ENCODE measurements at places on chromosomes 4 and X.

- no peak for DNase-seq
Observed at GRCh38 chr4:174450786-174451125, 71.5 kb downstream of the HPGD start.

GRCh38 chr4:10011277-10011676 lies 10.0 kb downstream of the SLC2A9 start:
- no peak for DNase-seq

DNA sequence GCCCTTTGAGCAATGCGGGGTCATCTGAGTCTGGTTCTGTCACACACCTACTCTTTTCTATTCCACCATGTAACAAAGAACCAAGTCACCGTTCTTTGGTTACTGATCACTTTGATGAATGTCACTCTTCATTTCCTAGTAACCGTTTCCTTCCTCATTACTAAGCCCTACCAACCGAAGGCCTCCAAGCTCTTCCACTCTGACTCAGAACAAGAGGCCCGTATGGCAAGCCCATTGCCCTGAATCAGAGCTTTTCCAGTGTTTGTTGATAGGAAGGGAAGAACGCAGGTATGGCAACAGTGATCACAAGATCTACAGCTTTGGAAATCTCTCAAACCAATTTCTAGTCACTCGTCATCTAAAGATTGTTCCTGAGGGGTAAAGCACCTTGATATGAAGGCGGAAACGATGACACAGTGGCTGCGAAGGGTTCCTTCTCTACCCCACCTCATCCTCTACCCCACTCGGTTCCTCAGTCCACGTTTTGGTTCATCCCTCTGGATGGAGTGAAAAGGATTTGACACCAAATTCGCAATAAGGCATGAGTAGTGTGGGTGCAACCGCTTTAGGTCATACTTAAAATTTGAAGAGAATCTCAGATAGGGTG lies 28.0 kb upstream of the CD40LG start:
- no peak for DNase-seq

DNA sequence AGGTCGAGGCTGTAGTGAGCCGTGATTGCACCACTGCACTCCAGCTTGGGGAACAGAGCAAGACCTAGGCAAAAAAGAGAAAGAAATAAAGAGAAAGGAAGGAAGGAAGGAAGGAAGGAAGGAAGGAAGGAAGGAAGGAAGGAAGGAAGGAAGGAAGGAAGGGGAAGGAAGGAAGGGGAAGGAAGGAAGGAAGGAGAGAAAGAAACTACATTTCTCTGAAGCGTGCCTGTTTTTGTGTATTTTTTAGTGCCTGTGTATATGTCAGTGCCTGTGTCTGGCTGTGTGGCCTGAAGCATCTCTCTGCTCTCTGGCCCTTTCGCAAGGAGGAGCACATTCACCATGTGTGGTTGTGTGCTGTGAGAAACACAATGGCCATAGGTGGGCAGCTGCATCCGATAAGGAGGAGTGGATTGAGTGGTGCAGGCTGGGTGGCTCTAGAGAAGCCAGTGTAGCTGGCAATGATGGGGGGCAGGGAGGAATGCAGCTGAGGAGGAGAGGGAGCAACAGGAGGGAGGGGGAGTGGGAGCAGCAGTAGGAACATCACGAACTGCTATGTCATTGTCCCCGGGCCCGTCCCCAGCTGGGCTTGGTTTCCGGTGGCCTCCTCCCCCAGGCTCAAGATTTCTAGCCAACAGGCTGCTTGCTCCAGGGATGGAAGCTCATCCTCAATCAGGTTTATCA lies 11.4 kb downstream of the SYN1 start:
- DNase-seq: no peak

DNA sequence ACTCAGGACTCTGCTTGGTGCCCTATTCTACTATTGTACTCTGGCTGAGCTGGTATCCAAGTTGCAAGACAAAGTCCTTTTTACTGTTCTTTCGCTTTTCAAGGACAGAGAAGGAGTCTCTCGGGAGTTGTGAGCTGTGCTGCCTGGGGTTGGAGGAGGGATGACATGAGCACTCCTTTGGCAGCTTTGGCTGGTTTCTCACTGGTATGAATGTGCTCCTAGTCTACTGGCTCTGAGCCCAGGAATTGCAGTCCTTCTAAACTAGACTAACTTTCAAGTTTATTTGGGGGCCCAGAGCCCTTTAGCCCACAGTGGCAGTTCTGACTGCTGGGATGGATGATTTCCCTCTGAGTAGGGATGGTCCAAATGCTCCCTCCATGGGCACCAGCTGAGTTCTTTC lies 997.1 kb downstream of the RAB28 start:
- DNase-seq: no peak

DNA sequence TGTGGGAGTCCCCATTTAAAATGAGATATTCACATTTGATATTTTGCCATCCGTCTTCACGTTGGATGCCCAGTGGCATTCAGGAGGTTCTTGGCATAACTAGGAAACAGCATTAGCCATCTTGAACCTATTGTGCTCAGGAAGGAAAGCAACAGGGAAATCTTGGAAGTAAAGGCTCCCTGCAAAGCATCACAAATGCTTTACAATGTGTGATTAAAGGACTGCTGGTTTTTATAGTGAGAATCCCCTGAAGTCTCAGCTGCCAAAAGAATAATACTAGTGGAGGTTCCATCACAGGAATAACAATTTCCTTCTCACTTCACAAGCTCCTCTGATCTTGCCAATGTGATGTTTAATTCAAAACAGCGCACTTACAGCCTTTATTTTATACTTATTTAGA lies 49.7 kb upstream of the NPNT start:
- no peak for DNase-seq

GRCh38 chr4:46386570-46386969 lies 3.4 kb downstream of the GABRA2 start:
- no peak for DNase-seq

DNA sequence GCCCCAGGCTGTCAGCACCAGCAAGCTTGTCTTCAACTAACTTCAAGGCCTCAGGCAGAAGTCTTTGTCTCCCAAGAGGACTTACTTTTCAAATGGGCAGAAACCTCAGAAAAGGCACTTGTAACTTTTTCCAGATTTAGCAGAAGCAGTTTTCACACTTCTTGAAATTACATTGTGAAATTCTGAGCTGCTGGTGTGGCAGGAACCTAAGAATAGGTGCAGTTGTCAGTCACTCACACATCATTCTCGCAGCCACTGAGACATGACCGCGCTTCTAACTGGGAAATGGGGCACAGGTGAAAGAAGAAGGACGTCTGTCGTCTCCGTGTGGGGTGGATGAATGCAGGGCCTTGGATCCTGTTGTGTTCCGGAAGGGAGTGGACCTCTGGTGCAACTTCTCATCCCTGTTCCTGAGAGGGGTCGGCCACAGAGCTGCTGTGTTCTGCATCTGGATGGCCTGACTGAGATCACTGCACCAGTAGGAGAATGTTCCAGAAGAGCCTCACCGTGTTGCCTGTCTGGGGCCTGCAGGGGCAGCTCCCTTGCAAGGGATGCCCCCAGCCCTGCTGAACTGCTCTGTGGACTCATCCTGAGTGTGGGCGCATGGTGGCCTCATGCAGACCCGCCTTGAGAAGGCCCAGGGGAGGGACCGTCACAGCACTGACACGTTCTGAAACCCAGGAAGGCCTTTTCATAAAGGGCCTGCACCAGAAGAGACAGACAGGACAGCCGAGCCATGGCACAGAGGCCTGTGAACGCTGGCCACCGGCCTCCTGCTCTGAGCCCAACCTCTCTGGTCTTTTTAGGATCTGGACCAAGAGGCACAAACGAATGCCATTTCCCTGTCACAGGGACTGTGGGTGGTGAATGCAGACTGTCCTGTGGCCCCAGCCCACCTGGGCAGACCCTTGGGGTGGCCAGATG lies 18.7 kb downstream of the NAT8L start:
- no peak for DNase-seq

GRCh38 chrX:42524379-42524778 lies 253.6 kb downstream of the PPP1R2C start:
- peak; percentile 80 for DNase-seq

- DNase-seq: no peak
Observed at GRCh38 chr4:56668267-56668666, 12.8 kb downstream of the HOPX start.

GRCh38 chr4:113173126-113173792 lies 123.8 kb downstream of the ANK2 start:
- DNase-seq: no peak

GRCh38 chr4:57501720-57502119 lies 391.5 kb upstream of the IGFBP7 start:
- DNase-seq: peak; percentile 91

DNA sequence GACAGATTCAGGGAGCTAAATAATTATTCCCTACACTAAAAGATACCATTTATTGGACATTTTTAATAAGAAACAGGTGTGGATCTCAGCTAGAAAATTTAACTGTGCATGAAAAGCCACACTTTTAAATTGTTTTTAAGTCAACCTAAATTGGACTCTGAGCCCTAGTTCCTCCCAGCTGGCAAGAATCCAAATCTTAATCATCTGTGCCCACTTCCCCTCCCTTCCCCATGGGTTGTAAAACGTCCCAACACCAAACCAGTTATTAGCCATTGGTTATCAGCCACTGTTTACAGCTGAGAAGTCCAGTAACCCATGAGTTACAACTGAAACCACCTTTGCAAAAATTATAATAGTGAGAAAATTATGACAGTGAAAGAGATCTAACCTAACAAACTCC lies 125.6 kb upstream of the S100G start:
- no peak for DNase-seq

DNA sequence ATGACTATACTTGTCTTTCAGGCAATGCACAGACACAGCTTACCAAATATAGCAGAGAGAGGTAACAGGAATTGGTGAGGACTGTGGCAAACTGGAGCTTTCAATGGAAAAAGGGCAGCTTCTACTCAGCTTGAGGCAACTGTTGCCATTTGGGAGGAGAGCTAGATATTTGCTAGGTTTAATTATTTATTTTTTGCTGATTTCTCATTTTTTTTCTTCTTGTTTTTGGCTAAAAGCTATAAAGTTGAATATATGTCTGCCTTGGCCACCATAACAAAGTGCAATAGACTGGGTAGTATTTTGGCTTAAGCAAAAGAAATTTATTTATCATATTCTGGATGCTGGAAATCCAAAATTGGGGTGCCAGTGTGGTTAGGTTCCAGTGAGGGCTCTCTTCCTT lies 93.9 kb downstream of the LDB2 start:
- DNase-seq: no peak

DNA sequence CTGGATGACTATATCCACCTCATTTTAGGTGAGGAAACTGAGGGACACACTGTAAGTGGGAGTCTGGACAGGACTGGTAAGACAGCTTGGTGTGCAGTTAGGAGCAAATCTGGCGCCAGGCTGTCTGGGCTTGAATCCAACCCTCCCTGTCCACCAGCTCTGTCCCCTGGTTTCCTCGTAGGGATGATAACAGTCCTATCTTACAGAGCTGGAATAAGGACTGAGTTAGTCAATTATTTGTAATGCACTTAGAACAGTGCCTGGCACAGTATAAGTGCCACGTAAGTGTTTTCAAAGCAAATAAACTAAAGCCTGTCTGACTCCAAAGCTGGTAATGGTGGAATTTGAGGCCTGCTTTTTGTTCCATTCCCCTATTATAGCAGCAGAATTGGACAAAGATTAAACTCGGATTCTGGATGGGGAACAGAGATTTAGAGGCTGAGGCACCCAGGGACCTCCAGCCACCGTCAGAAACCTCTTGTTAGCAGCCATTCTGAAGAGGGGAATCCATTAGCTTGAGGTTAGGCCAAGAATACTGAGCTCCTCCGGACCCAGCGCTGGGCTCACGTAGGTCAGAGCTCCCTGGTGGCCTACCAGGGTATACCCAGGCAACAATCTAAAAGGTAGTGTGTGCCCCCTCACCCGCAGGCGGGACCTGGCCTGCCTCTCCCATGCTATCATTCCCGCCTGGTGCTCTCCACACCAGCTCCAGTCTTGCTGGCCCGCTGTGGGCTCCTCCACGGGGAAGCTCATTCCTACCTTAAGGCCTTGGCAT lies 102.1 kb downstream of the UCHL1 start:
- DNase-seq: no peak

DNA sequence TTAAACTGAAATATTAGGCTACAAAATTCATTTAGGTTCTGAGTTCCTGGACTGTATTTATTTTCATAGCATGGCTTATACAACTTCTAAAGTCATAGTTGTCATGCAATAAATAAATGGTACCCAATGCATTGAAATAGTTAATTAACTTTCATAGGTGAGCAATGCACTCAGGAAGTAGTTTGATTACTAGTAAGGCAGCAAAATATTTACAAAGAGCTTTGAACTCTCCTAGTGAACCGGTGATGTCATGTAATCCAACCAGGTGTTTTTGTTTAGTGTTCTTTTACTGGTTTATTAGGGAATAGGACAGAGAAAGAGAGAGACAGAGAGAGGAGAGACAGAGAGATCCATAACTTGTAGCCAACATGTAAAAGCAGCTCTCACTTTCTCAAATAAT lies 228.6 kb upstream of the CTSO start:
- no peak for DNase-seq

DNA sequence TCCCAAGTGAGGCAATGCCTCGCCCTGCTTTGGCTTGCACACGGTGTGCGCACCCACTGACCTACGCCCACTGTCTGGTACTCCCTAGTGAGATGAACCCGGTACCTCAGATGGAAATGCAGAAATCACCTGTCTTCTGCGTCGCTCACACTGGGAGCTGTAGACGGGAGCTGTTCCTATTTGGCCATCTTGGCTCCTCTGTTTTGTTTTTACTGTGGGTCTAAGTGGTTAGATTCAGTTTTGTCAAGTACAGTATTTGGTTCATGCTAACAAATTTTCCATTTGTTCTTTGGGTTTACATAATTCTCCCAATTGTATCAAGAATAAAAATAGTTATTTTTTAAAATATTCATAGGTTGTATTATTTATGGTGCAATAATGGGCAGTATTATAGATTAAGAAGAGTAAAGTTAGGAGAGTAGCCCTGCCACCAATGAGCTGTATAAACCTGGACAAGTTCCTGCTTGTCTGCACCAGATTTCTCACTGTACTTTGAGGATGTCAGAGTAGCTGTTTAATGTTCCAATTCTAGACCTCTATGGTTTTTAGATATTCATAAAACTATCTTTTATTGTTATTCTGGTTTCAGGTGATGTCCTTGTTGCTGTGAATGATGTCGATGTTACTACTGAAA lies 23.4 kb downstream of the INTU start:
- DNase-seq: no peak

DNA sequence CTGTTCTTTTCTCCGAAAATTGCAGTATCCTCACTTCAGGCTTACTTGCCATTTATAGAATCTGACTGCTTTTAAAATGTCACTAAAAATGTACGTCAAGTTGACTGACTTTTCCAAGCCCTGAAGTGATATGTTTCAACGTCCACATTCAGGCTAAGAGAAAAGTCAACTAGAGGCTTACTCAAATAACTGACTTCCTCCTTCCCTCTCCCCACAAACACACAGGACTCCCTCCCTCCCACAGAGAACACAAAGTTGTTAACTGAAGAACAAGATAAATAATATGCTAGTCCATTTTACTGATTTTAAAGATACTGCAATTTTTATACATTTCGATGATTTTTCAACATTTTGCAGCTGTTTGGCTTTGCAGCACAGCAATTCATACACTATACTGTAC lies 13.8 kb upstream of the CDKL2 start:
- no peak for DNase-seq

DNA sequence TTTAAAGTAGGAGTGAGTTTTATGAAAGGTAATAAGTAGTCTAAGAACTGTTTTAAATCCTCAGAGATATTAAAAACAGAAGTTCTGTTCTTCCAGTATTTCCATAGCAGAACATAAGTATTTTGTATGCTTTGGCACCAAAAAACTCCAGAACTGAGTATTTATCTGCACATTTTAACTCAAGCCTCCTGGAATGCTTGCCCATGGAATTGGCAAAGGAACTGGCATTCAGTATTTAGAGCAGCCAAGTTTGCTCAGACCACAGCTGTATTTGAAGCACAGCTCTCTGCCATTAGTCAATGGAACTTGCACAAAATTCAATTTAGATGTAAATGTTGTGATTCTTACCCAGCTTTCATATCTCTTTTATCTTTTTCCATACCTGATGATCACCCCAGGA lies 42.2 kb downstream of the NDNF start:
- no peak for DNase-seq
